ENCODE measurements at places on chromosomes 4 and X.

DNA sequence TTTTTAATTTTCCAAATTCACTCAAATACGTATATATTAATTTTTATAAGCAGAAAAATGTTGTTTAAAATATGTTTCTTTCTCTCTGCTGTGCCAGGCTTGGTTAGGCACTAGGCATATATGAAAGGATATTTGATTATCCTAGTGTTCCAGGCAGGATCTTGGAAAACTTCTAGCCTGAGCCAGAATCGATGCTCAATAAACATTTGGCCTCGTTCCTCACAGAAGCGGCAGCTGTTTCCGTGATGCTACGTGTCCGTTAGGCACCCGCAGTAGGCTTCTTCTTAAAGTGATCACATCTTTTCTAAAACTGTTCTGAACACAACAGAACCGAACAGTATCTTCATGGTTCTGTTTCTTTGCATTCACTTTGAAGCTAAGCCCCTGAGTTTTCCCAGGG is 50.1 kb upstream of the CRMP1 start:
- DNase-seq = no peak

- DNase-seq = no peak
Observed at GRCh38 chr4:147542229-147542990, 61.5 kb downstream of the EDNRA start.

DNA sequence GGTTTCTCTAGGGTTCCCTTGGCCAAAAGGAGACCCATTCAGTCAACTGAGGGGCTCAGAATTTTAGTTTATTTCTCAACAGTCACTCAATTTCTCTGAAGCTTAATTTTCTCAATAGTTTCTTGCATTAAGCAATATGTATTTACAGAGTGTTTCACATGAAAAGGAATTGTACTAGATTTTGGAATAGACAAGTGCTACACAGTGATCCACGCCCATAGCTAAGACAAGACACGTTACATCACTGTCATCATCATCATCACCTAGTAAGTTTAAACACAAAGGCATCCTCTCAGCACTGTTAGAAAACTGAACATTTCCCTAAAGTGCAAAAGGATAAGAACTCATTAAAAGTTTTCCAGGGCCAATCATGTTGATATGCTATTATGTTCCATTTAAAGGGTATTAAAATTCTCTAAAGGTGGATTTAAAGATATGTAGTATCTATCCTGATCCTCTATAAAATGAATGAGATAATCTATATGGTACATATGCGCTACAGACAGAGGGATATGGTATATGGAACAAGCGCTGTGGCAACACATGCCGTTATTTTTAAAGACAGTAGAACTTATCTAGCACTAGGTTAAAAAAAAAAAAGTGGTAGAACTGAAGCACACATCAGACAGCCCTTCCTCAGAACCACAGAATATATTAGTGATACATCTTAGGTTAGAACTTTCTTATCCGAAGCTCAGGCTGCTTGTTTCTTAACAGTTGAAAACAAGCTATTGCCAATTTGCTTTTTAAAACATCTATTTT is 12.1 kb downstream of the PPA2 start:
- no peak for DNase-seq

- DNase-seq = no peak
Observed at GRCh38 chr4:177393236-177393635, 49.0 kb downstream of the AGA start.

DNA sequence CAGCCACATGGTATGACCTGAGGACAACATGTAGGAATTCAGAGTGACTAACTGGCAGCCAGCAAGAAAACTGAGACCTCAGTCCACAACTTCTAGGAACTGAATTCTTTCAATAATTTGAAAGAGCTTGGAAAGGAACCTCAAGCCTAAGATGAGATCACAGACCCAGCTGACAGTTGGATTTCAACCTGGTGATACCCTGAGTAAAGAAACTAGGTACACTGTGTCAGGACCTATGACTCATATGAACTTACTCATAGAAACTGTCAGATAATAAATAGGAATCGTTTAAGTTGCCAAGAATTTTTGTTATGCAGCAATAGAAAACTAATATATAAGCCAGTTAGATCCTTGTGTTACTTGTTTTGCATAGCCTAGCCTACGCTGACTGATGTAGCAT is 102.4 kb upstream of the DCAF12L1 start:
- DNase-seq = no peak

DNA sequence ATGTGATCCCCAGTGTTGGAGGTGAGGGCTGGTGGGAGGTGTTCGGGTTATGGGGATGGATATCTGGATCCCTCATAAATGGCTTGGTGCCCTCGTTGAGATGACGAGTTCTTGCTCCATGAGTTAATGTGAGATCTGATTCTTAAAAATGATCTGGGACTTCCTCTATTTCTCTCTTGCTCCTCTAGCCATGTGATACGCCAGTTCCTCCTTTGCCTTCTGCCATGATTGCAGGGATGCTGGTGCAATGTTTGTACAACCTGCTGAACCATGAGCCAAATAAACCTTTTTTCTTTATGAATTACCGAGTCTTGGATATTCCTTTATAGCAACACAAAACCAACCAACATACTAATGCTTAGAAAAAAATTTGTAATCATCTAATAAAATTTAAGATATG is 56.6 kb downstream of the STAP1 start:
- no peak for DNase-seq

GRCh38 chr4:5632571-5632970 is 75.8 kb downstream of the EVC2 start:
- DNase-seq = no peak

- DNase-seq = no peak
Observed at GRCh38 chrX:119721926-119722325, 29.0 kb upstream of the SEPTIN6 start.

DNA sequence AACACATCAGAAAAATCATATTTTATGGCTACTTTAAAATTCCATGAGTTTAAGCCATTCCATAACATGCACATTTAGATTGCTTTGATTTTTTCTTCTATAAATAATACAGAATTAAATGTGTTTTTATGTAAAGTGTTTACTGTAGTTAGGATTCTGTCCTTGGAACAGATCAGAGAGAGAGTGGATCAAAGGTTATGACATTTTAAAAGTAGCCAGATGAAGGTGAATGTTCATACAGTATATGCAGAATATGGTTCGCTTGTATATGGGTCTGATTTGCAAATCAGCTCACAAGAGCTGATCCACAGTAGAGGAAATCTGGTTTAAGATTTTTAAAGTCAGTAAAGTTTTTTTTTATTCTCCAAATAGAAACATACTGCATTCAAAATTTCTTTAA is 7.2 kb upstream of the PALLD start:
- DNase-seq = no peak

- DNase-seq = no peak
Observed at GRCh38 chrX:122270809-122271494, 913.1 kb upstream of the GRIA3 start.

- no peak for DNase-seq
Observed at GRCh38 chr4:25835384-25835783, 27.4 kb downstream of the SEL1L3 start.

DNA sequence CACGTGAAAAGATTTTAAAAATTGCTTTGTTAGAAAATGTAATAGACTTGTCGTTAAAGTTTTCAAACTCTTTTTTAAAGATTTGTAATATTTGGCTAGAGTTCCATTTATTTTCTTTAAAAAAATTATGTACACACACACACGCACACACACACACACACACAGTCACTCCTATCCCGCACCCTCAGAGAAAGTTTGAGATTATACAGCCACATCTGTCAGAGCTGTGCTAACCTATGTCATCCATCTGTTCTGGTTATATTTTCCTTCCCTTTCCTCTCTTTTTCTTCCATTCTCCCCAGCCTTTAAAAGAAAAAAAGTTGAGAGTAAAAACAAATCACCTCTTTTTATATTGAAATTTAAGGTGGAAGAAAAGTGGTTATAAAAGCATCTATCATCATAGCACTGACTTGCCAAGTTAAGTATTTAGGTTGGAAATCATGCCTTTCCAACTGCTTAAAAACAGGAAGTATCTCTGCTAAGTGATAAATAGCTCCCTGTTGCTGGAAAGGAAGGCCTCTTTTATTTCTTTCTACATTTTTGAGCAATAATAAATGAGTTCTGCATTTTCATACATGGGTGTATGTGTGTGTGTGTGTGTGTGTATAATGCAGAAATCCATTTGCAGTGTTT is 163.3 kb upstream of the SPRY1 start:
- no peak for DNase-seq

DNA sequence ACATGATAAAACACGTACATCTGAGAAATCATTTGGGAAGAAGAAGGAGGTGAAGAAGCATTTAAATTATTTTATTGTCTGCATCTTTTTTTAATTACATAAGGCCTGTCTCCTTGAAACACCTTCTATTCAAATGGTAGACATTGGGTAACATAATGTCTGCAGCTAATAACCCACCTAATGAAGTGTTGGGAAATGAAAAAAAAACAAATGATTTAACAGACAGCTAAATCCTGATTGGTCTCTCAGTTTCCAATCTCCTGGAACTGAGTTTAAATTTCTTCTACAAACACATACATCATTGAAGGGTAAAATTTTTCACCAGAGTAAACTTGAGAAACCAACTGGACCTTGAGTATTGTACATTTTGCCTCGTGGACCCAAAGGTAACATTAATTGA is at the start of gene AMTN:
TSS of gene AMTN (plus strand) at position 301 of the 400 bp plus-strand sequence. CDS start 209 bp downstream, outside the sequence.
- DNase-seq = no peak

DNA sequence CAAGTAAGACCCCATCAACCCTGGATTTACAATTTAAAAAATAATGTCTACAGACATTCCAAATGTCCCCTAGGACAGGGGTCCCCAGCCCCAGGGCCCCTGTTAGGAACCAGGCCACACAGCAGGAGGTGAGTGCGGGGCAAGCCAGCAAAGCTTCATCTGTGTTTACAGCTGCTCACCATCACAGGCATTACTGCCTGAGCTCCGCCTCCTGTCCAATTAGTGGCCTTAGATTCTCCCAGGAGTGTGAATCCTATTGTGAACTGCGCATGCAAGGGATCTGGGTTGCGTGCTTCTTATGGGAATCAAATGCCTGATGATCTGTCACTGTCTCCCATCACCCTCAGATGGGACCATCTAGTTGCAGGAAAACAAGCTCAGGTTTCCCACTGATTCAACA is 146.1 kb downstream of the ATP10D start:
- no peak for DNase-seq

DNA sequence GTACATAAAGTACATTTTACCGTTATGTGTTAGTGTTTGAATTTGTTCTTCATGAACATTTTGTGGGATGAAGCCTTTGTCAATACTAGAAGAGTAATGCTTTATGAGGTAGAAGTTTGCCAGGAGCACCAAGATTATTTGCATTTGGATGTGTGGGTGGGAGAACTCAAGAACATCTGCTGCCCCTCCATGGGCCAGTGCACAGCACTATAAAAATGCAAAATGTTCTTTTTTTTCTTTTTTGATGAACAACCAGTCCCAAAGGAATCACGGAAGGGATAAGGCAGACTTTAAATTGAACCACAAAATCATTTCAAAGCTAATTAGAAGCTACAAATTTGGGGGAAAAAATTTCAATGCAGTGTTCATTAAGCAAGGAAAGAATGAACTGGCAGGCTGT is 300.3 kb upstream of the NWD2 start:
- no peak for DNase-seq

- DNase-seq = no peak
Observed at GRCh38 chrX:11908371-11908770, 150.3 kb downstream of the MSL3 start.

DNA sequence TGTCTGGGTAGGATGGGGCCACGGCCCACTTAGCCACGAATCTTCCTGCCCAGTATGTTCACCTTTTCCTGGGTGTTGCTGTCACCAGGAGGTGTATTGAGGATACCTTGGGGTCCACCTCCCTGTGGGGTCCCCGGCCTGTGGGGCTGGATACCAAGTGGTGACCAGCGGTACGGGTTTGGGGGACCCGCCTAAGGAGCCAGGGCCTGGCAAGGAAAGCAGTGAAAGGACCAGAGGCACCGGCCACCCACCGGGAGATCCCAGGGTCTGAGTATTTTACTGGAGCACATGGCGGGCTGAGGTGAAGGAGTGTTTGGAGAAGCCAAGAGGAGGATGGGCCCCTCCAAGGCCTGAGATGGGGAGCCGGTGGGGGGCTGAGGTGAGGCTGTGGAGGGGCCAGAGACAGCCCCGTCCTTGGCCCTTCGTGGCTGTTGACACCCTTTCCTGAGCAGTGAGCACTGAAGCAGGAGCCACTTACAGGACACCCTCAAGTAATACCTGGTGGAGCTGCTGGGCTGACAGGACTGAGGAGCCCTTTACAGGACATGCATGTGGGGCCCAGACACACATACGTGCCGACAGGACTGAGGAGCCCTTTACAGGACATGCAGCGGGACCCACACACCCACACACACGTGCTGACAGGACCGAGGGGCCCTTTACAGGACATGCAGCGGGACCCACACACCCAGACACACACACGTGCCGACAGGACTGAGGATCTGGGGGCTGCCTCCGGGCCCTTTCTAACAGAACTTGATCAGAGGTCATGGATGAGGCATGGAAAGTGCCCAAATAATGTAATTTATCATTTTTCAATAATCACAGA is 38.4 kb downstream of the TMEM271 start:
- no peak for DNase-seq

GRCh38 chrX:109268340-109268739 is 213.5 kb downstream of the GUCY2F start:
- DNase-seq = no peak

GRCh38 chr4:168863719-168864647 is 146.1 kb downstream of the CBR4 start:
- no peak for DNase-seq

- DNase-seq = no peak
Observed at GRCh38 chr4:11416767-11417113, 12.0 kb downstream of the HS3ST1 start.

GRCh38 chr4:33134366-33134765 is 2414.2 kb downstream of the PCDH7 start:
- no peak for DNase-seq

DNA sequence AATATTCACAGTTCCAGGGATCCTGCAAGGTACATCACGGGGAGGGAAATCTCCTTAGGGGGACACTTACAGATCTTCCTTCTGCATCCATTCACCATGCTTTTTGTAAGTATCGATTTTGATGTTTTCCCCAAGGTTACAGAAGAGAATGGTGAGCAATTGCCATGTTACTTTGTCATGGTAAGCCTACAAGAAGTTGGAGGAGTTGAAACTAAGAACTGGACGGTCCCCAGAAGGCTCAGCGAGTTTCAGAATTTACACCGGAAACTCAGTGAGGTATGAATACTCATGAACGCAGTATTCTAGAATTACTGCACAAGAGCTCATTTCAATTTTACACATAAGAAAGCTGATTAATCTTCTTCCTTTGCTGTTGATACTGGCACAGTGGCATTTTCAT is 53.9 kb downstream of the LRP2BP start:
- DNase-seq = no peak

- DNase-seq = no peak
Observed at GRCh38 chr4:134708616-134709015, 507.0 kb upstream of the PABPC4L start.

DNA sequence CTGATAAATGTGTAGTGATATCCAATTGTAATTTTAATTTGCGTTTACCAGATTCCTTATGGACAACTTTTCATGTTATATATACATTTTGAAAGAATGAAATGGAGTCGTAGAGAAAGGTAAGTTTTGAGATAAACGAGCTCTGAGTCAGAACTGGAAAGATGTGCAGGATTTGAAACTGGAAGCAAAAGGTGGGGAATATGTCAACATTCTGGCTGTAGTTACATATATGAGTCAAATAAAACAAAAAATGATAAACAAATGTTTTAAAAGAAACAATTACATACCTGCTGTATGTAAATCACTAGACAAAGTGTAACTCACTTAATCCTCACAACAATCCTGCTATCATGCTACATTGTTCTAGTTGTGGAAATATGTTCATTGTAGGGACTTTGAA is 84.0 kb downstream of the LPAR4 start:
- DNase-seq = no peak

Data from GM04504 (cell line).